ENCODE measurements at places on chromosomes 1 and 21.

- no peak for DNase-seq
These were observed 134.6 kb downstream of the HUNK start for GRCh38 chr21:32007456-32007855.

DNA sequence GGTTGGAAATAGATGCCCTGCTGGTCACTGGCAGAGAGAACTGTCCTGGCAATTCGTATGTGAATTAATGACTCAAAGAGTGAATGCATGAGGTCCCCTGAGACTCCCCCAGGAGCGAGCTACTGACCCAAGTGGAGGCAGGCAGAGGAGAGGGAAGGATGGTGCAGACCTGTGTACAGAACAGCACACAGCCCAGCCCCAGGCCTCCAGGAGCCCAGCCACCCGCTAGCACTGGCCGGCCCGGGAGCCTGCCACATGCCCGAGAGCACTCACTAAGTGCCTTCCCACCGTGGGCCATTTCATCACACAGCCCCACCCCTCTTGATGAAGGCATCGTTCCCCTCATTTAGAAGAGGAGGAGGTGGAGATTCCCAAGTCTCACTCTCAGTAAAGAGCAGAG lies 62.0 kb upstream of the IGSF21 start:
- DNase-seq = no peak

GRCh38 chr1:22818061-22818770 lies 107.6 kb downstream of the EPHB2 start:
- DNase-seq = no peak

DNA sequence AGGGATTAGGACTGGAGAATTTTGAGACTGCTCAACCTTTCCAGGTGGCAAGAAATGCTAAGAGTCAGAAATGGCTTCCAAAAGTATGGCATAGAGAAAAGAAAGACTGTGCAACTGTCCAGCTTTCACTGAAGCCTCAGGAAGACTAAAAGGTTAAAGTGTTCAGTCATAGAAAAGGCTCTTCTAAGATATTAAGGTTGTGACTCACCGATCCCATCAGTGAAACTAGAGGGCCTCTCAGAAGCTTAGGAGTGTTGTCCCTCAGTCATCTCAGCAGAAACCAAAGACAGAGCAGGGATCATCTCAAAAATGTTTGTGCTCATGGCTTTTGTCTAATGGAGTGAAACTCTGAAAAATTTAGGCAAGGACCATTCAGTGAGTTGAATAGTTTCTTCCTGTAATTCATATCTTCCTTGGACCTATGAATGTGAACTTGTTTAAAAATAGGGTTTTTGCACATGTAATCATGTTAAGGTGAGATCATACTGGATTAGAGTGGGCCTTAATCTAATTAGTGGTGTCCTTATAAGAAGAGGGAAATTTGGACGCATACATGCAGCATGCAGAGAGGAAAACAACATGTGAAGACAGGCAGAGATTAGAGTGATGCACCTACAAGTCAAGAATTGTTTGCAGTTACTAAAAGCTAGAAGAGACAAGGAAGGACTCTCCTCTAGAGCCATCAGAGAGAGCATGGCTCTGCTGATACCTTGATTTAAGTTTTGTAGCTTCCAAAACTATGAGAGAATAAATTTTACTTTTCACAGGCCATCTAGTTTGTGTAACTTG lies 71.3 kb downstream of the RPE65 start:
- no peak for DNase-seq

DNA sequence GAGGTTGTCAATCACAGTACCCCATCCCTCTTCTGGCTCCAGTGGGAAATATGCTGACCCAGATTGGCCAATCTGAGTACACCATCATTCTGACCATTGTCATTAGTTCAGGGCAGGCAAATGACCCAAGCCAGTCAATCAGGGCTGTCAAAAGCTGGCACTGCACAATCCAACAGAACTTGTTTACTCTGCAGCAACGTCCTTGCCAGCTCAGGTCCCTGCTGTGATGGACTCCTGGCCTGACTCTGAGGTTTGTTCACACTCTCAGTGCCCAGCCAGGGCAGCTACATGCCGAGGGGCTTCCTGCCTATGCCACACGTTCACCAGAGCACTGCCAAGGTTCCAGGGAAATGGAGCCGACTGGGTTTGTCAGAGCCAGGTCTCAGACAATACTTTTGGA lies 14.7 kb upstream of the OVAAL start:
- no peak for DNase-seq

DNA sequence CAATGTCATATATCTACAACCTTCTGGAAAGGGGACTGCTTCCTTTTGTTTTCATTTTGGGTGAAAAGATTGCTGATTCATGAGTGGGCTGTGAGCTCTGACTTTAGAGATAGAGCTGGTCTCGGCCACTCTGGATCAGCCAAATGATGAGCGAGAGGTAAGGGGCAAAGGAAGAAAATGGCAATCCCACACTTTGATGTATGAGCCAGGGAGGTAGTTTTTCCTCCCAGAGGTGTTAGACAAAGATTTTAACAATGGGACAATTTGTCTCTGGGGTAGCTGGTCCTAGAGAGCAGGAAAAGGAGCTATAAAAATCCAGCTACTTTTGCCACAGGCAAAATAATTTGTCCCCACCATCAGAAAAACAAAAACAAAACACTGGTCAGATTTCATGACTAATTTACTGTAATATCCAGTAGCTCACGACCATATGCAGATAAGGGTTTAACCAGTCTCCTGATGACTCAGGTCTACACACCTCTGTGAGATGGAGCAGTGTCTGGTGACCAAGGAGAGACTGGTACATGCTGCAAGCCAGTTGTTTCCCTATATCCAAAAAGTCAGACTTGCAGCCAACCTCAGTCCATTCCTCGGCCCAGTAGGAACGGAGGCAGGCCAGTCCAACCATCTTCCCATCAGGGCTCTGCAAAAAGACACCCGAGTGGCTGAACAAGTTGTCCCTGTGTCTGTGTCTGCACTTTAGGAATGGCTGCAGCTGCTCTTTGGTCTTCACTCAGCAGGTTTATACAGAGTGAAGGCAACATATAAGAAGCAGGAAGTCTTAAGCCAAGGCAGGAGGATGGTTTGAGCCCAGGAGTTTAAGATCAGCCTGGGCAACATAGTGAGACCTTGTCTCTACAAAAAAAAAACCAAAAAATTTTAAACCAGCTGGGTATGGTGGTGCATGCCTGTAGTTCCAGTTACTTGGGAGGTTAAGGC lies 29.2 kb downstream of the DNASE2B start:
- DNase-seq = no peak

- DNase-seq = no peak
These were observed 88.3 kb upstream of the MACF1 start for GRCh38 chr1:39116116-39116607.

DNA sequence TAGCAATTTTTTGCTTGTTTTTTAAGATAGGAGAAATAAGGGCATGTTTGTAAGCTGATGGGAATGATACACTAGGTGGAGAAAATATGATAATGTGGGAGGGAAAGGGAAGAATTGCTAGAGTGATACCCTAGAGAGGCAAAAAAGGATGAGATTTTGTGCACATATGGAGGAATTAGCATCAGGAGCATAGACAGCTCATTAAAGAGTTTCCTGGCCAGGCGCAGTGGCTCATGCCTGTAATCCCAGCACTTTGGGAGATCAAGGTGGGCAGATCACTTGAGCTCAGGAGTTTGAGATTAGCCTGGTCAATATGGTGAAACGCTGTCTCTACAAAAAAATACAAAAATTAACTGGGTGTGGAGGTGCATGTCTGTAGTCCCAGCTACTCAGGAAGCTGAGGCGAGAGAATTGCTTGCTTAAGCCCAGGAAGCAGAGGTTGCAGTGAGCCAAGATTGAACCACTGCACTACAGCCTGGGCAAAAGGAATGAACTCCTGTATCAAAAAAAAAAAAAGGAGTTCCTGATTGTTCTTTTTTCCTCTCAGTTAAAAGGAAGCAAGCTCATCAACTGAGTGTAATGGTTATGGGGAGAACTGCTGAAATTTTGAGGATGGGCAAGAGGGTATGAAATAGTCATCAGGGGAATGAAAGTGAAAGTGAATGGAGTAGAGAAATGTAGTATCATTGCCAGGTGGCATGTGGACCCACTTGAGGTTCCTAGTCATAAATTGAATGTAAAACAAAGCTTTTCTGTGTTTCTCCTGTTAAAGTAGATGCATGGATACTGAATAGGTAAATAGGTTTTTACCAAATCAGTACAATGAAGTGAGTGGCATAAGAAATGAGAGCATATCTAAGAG lies 35.5 kb downstream of the SH3GLB1 start:
- no peak for DNase-seq

DNA sequence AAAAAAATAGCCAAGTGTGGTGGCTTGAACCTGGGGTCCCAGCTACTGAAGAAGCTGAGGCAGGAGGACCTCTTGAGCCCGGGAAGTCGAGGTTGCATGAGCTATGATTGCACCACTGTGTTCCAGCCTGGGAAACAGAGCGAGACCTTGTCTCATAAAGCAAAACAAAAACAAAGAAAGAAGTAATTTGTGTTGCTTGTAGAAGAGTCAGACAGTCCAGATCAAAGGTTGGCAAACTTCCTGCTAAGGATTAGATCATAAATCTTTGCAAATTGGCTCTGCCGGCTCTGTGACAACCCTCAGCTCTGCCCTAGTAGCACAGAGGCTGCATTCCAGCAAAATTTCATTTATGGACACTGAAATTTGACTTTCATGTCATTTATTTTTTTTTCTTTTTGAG lies 19.0 kb upstream of the MFN2 start:
- no peak for DNase-seq

DNA sequence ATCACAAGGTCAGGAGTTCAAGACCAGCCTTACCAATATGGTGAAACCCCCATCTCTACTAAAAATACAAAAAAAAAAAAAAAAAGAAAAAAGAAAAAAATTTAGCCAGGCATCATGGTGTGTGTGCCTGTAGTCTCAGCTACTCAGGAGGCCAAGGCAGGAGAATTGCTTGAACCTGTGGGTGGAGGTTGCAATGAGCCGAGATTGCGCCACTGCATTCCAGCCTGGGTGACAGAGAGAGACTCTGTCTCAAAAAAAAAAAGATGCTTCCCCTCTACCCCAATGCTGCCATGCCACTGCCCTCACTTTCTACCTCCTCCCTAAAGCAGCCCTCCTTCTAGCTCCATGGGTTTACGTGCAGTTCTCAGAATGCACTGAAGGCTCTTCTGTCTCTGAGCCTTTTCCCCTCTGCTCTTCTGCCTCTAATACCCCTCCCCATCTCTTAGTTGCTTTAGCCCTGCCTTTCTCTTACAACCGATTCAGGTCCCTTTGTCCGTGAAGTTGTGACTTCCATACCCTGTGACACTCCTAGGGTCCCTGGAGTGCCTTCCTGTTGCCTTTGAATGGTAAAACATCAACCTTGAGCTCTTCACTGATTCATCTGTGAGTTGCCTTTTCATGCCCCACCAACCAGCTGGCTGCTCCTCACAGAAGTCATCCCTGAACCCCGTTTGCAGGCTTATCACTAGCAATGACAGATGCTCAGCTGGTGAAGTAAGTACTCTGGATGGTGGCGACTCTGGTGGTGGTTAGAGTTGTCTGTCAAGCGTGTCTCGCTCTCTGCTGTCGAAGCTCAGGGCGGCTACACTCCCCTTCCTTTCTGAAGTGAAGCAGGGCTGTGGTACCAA lies 234.9 kb downstream of the RHOU start:
- DNase-seq = no peak

DNA sequence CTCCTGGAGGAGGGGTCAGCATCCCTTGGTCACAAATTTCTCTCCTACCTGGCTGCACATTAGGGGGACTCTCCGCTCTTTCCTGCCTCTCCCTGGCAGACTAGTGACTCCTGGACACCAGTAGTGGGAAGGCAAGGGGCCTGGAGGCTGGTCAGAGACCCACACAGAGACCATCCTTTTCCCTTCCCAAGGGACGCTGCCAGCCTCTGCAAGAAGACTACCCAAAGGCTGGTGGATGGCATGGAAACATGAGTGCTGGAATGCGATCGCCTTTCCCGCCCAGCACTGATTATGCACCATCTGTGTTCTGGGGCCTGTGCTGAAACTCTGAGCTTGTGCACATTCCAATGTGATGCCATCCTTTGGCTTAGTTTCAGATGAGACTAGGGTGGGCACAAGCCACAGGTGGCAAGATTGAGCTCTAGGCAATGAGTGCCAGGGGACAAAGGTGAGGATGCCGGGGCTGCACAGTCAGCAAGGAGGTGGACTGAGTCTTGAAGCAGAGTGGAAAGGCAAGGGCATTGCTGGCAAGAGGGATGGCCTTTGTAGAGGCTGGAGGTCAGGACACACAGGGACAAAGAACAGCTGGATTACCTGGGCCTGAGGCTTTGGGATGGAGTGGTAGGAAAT lies 12.6 kb upstream of the EPS8L3 start:
- DNase-seq = no peak

DNA sequence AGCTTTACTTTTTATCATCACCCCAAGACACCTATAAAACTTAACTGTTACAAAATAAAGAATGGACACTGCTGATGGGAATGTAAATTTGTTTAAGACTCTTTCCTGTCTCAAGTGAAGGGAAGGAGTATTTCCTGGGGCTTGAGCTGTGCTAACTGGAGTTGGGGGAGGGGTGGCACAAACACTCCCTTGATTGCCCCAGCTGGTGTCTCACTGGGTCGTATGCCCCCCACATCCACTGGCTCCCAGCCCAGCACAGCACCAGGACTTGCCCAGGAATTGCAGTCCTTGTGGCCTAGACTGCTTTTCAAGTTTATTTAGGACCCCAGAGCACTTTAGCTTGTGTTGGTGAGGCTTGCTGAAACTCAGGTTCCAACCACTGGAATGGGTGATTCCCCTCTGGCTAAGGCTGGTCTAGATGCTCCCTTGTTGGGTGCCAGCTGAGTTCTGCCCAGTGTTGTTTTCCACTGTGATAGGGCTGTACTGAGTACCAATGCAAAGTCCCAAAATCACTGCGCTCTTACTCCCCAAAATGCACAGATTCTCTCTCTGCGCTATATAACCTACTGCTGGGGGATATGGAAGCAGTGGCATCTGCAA lies 49.1 kb upstream of the DR1 start:
- DNase-seq = no peak

GRCh38 chr1:36400514-36400824 lies 2.8 kb upstream of the LSM10 start:
- DNase-seq = no peak

DNA sequence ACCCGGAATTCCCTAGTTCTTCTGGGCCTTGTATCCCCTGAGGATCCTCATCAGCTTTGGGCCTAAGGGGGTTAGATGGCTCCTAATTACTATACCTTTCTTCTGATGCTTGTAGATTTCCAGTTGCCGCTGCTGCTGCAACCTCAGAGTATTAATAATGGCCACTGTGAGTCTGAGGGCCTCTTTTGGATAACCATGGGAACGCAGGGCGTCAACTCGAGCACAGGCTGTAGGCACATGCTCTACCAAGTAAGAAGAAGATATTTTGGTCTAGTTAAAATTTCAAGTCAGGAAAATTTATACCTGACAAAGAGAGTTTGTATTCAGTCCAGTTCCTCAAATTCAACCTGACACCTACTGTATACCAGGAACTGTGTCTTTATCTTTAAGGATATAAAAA lies 28.2 kb downstream of the UROD start:
- DNase-seq = no peak

All from muscle of arm (tissue), 14 donors.